K562 (cell line): ENCODE measurements at places on chromosomes 7 and 10.
A peak's percentile ranks its signal among the peaks of the same experiment; 100 is the strongest.

GRCh38 chr7:81482600-81483186, 287.2 kb downstream of the HGF start:
- DNase-seq, result peak; percentile 21

- no peak for DNase-seq
These were observed 299.0 kb downstream of the MALRD1 start for GRCh38 chr10:19347621-19348020.

GRCh38 chr7:82507365-82507975, 63.9 kb upstream of the CACNA2D1 start:
- DNase-seq, result no peak

DNA sequence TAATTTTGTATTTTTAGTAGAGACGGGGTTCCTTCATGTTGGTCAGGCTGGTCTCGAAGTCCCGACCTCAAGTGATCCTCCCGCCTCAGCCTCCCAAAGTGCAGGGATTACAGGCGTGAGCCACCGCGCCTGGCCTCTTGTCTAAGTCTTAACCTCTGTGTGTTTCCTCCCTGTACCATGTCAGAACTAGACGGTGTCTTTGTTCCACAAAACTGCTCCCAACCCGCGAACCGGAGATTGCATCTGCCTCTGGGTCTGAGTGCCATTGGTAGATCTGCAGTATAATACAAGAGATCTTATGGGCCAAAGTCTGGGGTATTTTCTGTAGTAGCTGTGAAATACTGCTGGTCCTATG, 1.3 kb upstream of the EEF1AKMT2 start:
- DNase-seq, result no peak

DNA sequence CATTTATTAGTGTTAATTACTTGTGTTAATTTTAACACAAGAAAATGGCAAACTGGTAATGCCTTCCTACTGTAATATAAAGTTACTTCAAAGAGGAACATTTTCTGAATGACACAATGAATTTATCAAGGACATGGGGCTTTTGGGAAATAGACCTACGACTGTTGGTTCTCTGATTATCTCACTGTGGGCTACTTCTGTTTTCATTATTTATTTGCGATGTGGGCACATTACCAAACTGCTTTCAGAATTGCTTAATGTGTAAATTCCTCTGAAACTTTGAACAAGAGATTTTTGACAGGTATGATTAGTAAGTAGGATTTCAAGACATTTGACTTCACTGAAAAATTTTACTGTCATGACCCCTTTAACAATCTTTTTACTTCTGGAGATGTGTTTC, 535.6 kb downstream of the CNTNAP2 start:
- no peak for DNase-seq

GRCh38 chr10:42654419-42654818, 16.0 kb upstream of the ZNF33B start:
- DNase-seq, result peak; percentile 49
